NCI-H1417 treated with DMSO at 0.1 percent for 48 hours (cell line): ENCODE measurements at places on chromosomes 6 and 20.

DNA sequence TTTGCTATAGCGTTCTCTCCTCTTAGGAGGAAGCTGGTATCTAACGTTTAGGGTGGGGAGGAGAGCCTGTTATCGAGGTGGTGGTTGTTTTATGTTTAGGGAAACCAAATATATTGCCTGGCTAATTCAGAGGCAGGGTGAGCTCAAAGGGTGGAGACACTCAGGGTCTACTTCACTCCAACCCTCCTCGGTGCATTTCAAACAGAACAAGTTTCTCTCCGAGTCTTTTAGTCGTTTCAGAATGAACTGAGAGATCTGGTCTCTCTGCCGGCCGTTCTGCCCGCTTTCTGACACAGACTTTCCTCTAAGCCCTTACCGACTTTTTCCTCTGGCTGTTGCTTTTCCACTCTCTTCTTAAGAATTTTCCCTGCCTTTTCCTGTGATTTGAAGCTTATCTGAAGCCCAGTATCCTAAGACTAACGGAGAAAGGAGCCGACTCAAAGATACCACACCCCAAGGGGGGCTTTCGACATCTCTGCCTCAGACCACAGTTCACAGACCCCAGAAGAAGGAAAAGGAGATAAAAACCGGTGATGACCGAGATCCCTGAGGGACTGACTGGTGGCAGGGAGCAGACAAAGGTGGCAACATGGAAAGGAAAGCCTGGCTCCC, 865 bp downstream of the STK38 start:
- no peak for DNase-seq

DNA sequence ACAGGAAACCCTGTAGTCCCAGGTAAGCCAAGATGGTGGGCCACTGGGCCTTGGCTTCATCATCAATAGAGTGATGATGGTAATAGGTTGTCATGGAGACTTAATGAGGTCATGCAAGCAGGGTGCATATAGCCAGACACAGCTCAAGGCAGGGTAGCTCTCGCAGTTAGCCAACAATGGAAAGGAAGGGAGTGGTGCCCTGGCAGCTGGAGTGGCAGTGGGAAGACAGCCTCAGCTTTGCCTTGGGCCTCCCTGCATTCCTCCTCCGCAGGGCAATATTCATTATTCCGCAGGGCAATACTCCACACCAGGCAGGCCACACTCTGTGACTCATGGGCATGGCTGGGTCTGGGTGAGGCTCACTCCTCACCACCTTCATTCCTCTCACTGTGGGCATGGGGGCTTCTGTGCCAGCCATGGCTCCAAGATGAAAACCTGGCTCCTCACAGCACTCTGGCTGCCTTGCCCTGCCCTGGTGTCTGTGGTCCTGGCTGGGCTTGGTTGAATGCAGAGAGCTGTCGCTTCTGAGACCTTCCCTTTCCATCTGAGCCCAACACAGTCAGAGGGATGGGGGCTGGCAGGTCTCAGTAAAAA, 163.1 kb upstream of the PMEPA1 start:
- no peak for DNase-seq

DNA sequence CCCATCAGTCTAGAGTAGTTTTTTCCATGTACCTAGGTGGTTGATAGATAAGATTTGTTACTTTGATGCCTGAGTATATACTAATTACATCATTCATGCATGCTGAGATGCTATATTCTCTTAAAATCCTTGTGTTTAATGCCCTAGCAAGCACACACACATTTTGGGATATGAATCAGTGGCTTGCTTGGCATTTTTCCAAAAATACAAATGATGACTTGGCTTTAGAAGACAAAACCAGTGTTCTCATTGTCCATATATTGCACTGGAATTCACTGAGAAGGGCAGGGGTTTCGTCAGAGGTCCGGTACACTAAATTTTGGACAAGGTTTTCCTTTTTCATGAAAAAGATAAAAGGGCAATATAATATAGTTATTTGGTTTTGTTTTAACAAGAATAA, 24.9 kb downstream of the GTPBP2 start:
- no peak for DNase-seq

DNA sequence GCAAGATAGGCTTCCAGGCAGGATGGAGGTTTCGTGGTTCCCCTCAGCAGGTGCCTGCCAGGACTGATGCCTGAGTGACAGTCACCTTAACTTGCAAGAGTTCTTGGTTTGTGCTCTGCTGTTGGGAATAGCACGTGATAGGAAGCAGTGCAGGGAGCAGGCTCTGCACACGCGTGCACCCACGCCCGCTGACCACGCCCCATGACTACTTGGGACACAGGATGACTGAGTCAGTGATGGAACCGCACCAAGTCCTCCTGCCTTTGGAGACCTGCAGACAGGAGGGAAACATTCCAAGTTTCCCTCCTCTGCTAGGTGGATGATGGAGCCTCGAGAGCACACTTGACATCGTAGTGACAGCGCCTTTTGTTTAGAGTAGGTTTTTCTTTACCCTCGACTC, 164.2 kb downstream of the DTNBP1 start:
- DNase-seq: no peak

GRCh38 chr6:166950443-166950821, 5.9 kb downstream of the RNASET2 start:
- DNase-seq: no peak

- DNase-seq: no peak
Observed at GRCh38 chr6:154938221-154938580, 56.9 kb upstream of the TIAM2 start.

GRCh38 chr6:118889163-118889562, 4.8 kb upstream of the ASF1A start:
- no peak for DNase-seq

DNA sequence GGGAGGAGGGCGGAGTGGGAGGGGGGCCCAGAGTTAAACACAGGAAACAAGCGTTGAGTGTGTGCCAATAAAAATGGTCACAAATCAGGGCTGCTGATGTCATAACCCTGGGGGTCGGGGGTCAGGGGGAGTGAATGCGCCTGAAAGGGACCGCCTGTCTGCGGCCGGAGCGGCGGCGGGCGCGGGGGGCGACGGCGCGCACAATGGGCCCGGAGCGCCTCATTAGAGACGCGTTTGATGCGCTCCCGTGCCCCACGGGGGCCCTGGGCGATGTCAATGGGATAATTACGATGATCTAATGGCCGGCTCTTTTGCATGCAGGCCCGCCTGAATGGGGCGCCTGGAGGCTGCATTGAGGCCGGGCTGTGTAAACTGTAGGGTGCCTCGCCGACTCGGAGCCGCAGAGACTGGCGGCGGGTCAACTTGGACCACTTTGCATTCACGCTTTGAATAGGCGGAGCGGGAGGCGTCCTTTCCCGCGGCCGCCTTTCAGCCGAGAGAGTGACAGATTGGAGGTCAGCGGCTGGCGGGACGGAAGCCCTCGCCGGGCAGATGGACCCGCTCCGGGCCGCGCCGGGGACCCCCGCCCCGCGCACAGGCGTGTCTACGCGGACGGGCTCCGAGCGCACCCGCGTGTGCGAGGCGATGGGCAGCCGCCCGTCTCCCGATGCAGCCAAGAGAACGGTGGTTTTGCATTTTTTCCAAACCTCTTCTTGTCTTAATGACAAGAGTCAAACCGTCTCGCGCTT, 296.1 kb downstream of the TFAP2C start:
- no peak for DNase-seq

- DNase-seq: no peak
Observed at GRCh38 chr20:2365666-2366065, 15.0 kb upstream of the TGM6 start.

GRCh38 chr6:132122871-132123270, 171.7 kb upstream of the CCN2 start:
- DNase-seq: no peak

DNA sequence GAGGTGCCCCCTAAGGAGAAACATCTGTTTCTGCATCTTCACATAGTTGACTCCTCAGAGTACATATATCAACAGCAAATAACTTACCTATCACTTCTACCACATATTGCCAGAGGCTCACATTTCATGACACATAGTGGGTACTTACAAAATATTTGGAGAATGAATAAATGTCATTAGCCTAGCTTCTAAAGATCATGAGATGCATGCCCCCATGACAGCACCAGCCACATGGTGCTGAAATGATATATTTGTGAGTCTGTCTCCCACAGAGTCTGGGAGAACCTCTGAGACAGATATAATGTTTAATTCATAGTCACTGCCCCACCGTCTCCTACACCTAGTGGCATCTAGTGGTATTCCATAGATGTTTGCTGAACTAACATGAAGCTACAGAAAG, 555.6 kb downstream of the KIF16B start:
- DNase-seq: no peak

DNA sequence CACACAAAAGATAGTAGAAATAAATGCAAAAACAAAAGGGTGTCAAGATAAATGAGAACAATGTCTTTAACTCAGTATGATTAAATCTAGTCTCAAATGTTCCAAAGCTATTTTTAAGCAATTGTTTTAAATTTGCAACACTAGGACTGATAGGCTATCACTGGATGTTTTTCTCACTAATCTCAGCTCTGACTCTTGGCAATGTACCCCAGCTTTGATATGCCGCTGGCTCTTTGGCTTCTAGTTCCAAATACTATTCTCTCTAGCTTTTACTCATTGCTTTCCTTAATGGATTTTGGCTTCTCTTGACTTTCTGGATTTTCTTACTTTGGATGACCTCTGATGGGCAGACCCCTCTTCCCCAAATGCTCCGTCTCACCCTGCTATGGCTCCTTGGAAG, 116.0 kb upstream of the SLC35B3 start:
- DNase-seq: no peak

DNA sequence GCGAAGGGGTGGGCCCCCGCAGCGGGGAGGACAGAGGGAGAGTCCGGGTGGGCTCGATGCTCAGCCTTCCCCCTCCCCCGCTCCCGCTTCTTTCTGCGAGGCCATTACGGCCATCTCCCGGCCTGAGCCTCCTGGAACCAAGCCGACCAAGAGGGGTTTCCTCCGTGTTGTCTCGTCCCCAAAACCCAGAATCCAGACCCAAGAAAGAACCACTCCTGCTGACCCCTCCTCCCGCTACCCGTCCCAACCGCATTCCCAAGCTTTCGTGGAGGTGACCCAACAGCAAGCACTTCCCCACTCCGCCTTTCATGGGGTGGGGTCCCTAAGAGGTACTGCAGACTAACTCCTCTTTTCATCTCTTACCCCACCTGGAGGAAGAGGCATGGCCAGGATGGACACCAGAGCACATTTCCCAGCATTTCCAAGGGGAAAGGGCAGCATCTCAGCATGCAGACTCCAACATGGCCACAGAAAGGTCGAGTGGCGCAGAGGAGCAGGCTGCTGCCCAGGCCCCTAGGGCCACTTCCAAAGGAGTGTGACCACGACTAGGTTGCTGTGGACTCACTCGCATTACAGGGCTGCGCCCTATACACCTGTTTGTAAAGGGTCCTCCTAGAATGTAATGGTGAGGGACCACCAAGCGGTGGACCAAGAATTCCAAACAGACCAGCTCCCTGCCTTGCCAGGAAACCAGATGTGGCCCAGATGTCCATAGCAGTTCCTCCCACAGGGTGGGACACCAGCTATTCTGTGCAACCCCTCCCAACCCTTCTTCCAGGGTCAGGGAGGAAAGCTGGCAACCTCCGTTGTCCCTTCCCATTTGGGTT, 53.4 kb downstream of the MRPL14 start:
- DNase-seq: no peak

- DNase-seq: no peak
Observed at GRCh38 chr20:62355516-62355877, 11.6 kb downstream of the LAMA5 start.

GRCh38 chr6:120407696-120408095, 926.6 kb downstream of the TBC1D32 start:
- DNase-seq: no peak

DNA sequence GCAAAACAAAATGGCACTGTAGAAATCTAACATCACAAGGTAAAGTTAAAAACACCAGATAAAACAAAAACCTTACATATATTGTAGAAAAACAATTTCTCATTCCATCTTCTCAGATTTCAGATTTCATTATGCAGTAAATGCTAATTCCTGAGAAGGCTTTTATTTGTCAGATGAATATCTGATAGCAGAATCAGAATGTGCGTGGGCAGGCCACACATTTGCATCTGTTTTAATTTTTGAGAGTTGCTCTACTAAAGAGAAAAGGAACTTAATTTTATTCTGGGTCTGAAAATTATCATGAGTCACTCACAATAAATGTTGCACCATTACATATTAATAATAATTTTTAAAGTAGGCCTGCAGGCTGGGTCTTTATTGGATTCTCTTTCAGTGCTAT, 329.3 kb upstream of the SPTLC3 start:
- DNase-seq: no peak

DNA sequence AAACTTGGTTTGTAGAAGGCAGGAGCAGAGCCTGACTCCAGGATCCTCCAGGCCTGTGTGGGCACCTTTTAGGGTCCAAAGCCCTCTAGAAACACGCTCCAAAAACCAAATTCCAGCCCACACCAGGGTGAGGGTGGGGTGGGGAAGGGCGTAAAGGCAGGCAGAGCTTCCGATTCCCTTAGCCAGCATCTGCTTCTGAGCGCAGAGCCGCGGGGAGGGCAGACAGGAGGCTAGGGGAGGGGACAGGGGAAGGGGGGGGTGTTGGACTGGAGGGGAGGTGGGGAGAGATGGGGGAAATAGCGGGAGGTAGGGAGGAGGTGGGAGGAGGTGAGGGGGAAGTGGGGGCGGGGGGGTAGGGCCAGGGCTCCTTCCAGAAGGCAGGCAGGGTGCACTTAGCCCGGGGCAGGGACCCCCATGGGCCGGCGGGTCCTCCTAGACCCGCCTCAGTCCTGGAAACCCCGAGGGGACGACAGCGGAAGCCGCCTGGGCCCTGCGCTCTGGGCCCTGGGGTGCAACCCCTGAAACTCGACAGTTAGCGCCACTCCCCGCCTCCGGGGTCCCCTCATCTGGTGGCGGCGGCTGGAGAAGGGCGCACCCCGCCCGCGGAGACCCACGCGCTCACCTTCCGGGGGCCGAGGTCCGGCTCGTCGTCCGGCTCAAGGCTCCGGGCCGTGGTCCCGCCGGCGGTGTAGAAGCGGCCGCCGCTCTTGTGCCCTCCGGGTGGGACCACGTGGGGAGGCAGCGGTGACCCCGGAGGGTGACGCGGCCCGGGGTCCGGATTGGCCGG, 22.0 kb upstream of the FRMD1 start:
- no peak for DNase-seq

GRCh38 chr6:37709932-37710555, 12.4 kb upstream of the MDGA1 start:
- no peak for DNase-seq

DNA sequence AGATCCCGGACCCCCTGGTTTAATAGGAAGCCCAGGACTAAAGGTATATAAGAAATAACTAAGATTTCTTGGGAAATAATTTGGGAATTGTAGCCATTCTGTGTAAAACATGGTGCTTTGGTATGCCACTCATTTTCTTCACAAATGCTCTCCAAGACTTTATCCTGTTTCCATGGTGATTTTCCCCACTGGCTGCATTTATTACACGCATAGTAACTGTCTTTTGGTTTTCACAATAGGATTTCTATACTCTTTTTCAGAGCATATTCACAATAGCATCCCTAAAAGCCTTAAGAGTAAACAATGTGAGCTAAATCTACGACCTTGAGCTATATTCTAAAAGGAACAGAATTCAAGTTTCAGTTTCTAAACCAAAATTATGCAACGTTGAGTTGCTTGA, 160.8 kb downstream of the COL9A1 start:
- no peak for DNase-seq

DNA sequence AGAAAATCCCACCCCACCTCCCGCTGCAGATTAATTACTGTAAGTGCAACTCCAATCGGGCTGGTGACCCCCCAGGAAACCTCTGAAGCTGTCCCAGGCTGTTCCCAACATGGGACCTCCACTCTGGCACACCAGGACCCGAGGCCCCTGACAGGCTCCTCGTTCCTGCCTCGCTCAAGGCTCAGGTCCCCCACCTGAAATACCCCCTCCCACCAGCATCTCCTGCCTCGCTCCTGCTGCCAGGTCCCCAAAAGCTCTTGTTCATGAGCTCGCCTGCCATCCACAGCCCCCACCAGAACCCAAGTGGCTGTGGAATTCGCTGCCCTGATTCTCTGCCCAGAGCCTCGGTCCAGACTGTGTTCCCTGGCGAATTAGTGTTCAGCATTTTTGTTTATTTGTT, 26.1 kb downstream of the NPEPL1 start:
- DNase-seq: no peak
